Motor neuron (in vitro differentiated cells): ENCODE measurements at places on chromosomes 4 and X. TPM values are rescaled to one million over a fixed set of nuclear protein-coding genes. Genes with fewer than 3 reads are reported as not detected.

GRCh38 chr4:174222266-174222872, 61.1 kb downstream of the FBXO8 start:
- no peak for ATAC-seq

GRCh38 chr4:174522183-174523024, at the start of gene HPGD:
Gene HPGD (minus strand): TSS chr4:174522488. CDS start chr4:174522451, 37 bp downstream.
- peak; percentile 94 for ATAC-seq

- peak; percentile 45 for ATAC-seq
These were observed 27.6 kb downstream of the NUDT6 start for GRCh38 chr4:122894827-122895226.

GRCh38 chrX:15564981-15565579, 35.7 kb downstream of the ACE2 start:
- ATAC-seq, result peak; percentile 36

GRCh38 chr4:47837908-47838294, at the start of gene CORIN:
Gene CORIN (minus strand): TSS chr4:47838067. CDS start chr4:47837949, 118 bp downstream.
- ATAC-seq, result no peak

DNA sequence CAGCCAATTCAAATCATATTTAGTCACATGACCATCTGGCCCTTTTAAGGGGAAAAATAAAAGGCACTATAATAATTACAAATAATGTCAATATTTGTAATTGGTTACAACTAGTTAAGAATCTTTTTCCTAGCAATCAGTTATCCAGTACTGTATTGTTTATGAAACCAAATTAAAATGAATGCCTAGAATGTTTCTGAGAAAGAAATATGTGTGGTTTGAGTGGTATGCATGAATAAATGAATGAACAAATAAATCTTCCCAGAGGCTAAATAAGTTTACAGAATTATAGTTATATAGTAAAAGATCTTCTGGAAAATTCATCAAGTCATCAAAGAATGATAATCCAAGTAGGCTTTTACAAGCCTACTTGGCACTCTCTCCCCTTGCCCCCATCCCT, 55.8 kb upstream of the F8A3 start:
- no peak for ATAC-seq

GRCh38 chr4:139972305-139972704, 181.7 kb downstream of the MAML3 start:
- no peak for ATAC-seq

GRCh38 chrX:22121161-22121560, 89.0 kb downstream of the PHEX start:
- no peak for ATAC-seq

DNA sequence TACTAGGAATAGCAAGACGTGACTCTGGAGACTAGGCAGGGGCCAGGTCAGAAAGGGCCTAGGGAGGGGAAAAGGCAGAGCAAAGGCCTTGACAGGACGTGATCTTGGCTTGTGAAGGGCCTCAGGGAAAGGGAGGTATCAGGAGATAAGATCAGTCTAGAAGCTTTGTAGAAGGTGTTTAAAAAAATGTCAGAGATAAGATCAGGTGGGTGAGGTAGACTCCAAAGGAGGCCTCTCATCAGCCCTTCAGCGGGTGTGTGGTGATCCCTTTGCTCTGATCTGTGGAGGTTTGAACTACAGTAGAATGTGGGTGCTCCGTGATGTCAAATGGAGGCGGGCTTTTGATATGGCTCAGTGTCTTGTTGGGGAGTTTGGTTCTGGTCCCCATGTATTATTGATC, 78.8 kb upstream of the PRPS1 start:
- no peak for ATAC-seq

GRCh38 chr4:162837679-162838078, 329.0 kb downstream of the NAF1 start:
- no peak for ATAC-seq

- ATAC-seq, result no peak
These were observed 14.6 kb downstream of the HERC3 start for GRCh38 chr4:88606832-88607231.

GRCh38 chr4:5979981-5980380, 38.2 kb downstream of the C4orf50 start:
- ATAC-seq, result peak; percentile 90

DNA sequence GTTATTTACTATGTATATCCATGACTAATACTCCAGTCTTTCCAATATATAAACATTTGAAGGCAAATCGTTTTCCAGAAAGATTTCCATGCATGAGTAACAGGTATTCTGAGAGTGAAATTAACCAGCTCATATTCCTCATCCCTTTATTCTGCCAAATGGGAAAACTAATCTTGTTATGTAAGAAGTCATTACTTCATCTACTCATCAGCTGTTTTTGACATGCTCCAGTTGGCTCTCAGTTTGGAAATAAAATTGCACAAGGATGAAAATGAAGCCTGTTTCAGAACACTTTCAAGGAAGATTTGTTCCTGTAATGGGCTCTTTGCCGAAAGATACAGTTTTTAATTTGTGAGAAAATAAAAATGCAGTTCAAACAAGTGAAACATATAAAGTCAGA, 121.9 kb downstream of the KCTD8 start:
- ATAC-seq, result no peak

WFS1 gene
- 5.2 and 5.9 TPM in 2 replicates for total RNA-seq

GRIA3 gene
- total RNA-seq, result 0.27 TPM in 1 of 2 replicates, not detected in the other

SMARCAD1 gene
- total RNA-seq, result 37.9 and 43.0 TPM in 2 replicates

ZBTB33 gene
- total RNA-seq, result 26.6 and 26.7 TPM in 2 replicates

SLC10A7 gene
- 10.3 and 11.6 TPM in 2 replicates for total RNA-seq

ATP2B3 gene
- total RNA-seq, result 4.4 and 4.9 TPM in 2 replicates
